ENCODE measurements at places on chromosomes 11 and 22.
A peak's percentile ranks its signal among the peaks of the same experiment; 100 is the strongest.

DNA sequence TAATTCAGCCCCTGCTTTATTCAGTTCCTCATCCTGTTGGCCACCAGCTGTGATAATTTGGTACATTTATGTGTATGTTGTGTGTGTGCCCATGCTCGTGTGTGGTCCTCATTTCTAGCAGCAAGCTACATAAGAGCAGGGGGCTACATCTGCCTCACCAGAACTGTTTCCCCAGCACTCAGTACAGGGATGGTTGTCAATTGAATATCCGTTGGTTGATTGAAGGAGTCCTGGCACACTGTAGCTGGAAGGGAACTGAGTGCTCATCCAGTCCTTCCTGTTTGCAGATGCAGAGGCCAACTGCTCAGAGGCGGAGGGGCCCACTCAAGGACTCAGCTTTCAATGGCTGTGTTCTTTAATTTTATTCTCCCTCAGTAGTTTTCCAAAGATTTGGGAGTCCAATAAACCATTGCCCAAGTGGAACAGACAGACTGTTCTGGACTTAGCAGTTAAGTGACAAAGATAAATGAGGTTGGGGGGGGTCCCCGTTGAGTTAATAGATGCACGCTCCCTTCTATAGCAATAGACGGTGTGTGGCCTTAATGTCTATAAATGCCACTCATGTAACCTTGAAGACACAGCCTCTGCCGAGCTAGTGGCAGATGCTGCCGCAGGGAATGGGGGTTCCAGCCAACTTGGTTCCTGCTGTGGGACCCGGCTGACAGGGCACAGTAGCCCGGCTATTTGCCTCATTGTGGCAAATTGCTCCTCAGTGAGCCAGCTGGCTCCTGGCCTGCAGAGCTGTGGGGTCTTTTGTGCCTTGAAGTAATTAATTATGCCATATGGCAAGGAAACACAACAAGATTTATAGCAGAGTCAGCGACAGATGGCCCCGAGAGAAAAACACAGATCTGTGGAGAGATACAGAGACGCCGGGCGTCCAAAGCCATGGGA lies 71.4 kb upstream of the GRK3 start:
- DNase-seq: peak; percentile 73

GRCh38 chr22:29459773-29460172 lies 20.2 kb upstream of the NEFH start:
- no peak for DNase-seq

GRCh38 chr11:19648321-19648720 lies 64.3 kb upstream of the NAV2 start:
- no peak for DNase-seq

GRCh38 chr11:71309181-71309580 lies 56.8 kb upstream of the SHANK2 start:
- no peak for DNase-seq

- no peak for DNase-seq
Measured at GRCh38 chr11:126189109-126189929, 22.1 kb downstream of the RPUSD4 start.

- peak; percentile 2 for DNase-seq
Measured at GRCh38 chr11:59918987-59919589, 19.1 kb upstream of the OOSP1 start.

GRCh38 chr11:44359162-44359561 lies 49.2 kb upstream of the ALX4 start:
- no peak for DNase-seq

- no peak for DNase-seq
Measured at GRCh38 chr11:124760806-124761205, 1.3 kb downstream of the ESAM start.

- no peak for DNase-seq
Measured at GRCh38 chr11:43467958-43468357, 109.2 kb downstream of the TTC17 start.

GRCh38 chr11:134200688-134201087 lies 23.1 kb downstream of the NCAPD3 start:
- DNase-seq: no peak

- no peak for DNase-seq
Measured at GRCh38 chr22:47298017-47298785, 535.8 kb downstream of the TBC1D22A start.

GRCh38 chr22:46564084-46564714 lies 26.8 kb upstream of the CELSR1 start:
- DNase-seq: no peak

GRCh38 chr11:111193924-111194490 lies 51.5 kb upstream of the POU2AF2 start:
- peak; percentile 13 for DNase-seq

- DNase-seq: no peak
Measured at GRCh38 chr22:21632237-21632895, at the start of gene CCDC116. CCDC116 (plus strand) TSS chr22:21632760; CDS start chr22:21633182, 422 bp downstream.

GRCh38 chr22:40397396-40397795 lies 27.0 kb downstream of the SGSM3 start:
- DNase-seq: no peak

DNA sequence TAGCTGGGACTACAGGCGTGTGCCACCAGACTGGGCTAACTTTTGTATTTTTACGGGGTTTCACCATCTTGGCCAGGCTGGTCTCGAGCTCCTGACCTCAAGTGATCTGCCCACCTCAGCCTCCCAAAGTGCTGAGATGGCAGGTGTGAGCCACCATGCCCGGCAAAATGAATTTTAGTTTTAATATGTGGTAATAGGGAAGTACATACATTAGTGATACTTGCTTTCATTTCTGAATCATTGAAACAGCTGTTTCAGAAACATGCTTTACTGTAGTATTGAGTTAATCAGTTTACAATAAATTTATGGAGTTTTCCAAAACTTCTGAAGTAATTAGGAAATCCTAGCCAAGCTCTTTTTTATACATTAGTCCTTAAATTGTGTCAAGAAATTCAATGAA lies 15.6 kb downstream of the PCF11 start:
- no peak for DNase-seq

Measured in NCI-H1092 treated with DMSO at 0.1 percent for 48 hours (cell line).